ENCODE measurements at places on chromosomes 3 and 15. TPM values are rescaled to one million over a fixed set of nuclear protein-coding genes. Genes with fewer than 3 reads are reported as not detected.

GPR149 gene
- polyA plus RNA-seq, result not detected

COL8A1 gene
- polyA plus RNA-seq, result 108 TPM

ZNF80 gene
- not detected for polyA plus RNA-seq

PPARG gene
- polyA plus RNA-seq, result 37.2 TPM

ESYT3 gene
- not detected for polyA plus RNA-seq

ALDH1A2 gene
- polyA plus RNA-seq, result 1.1 TPM

Measured in fibroblast of lung (primary cell).